Umbilical cord (tissue), 2 donors: ENCODE measurements at places on chromosomes 5 and 9. TPM values are rescaled to one million over a fixed set of nuclear protein-coding genes. Genes with fewer than 3 reads are reported as not detected.

The ANKRD55 gene
- 0.96 TPM for total RNA-seq

DNA sequence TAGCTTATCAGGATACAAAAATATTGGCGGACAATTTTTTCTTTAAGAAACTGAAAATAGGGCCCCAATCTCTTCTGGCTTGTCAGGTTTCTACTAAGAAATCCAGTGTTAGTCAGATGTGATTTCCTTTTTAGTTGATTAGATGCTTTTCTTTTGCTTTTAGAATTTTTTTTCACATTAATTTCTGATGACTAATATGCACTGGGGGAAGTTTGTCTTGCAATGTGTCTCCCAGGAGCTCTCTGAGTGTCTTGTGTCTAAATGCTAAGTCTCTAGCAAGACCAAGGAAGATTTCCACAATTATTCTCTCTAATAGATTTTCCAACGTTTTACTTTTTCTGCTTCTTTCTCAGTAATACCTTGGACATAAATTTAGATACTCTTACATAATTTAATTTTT is 559.8 kb upstream of the TYRP1 start:
- no peak for DNase-seq

- peak; percentile 96 for DNase-seq
Measured at GRCh38 chr5:125032286-125032685, 285.8 kb upstream of the ZNF608 start.

GRCh38 chr9:135809166-135809565 is 98.2 kb downstream of the CAMSAP1 start:
- DNase-seq = no peak

The C9 gene
- total RNA-seq = 0.24 TPM

DNA sequence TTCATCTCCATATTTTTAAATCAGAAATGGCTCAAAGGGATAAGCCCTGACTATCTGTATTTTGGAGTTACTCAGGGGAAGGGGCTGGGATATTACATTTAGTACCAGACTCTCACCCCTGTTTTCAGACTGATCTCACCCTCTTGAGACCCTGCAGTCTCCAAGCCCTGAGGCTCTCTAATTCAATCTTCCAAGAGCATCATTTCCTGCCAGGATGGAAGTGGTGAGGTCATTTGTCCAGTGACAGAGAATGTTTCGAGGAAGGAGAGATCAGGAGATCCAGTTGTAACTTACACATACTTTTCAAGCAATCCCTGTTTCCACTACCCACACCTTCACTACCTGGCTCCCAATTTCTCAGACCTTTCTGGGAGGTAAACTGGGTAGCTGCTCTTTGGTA is 295.5 kb upstream of the EFNA5 start:
- no peak for DNase-seq

- DNase-seq = no peak
Measured at GRCh38 chr5:104177651-104178050, 615.1 kb upstream of the NUDT12 start.

- no peak for DNase-seq
Measured at GRCh38 chr5:176447591-176447977, 601 bp upstream of the FAF2 start.

DNA sequence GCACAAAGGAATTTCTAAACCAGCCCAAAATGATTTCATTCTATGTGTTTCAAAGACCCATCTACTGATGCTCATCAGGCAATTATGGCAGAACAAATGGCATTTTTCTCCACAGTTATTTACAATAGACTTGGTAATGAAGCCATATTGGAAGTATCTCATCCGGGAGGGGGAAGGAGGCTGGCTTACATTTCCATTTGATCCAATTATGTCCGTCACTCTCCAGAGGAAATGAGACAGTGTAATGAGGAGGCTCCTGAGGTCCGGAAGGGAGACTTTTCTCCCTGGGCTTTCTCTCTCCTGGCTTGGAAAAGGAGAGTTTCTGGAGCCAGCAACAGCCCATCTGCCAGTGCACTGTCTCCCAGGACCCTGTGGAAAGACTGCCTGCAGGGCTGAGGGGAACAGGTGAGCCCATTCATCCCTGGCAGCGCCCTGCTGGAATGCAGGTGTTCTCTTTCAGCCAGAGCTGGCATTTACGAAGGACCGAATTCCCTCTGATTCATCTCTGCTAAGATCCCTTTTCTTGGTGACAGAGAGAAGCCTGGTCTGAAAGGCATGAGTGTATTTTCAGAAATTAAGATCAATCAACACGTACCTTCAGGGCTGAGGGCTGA is 54.9 kb upstream of the SAP30L start:
- DNase-seq = no peak

DNA sequence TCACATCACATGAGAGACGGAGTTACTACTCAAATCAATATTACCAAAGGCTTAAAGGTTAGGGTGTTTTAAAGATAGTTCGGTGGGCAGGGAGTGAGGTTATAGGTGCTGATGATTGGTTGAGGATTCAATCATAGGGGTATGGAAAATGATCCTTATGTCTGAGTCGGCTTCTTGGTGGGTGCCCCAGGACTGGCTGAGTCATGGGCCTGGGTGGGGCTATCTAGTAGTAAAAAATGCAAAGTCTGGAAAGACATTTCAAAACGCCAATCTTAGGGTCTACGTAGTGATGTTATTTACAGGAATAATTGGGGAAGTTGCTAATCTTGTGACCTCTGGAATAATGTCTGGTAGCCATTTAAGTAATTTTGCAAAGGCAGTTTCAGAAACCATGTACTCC is 15.2 kb upstream of the SPIN1 start:
- DNase-seq = no peak

GRCh38 chr5:112554101-112554977 is 135.3 kb upstream of the EPB41L4A start:
- DNase-seq = no peak

GRCh38 chr9:25990376-25990775 is 312.1 kb upstream of the TUSC1 start:
- DNase-seq = no peak

GRCh38 chr9:1005043-1005667 is 28.7 kb downstream of the DMRT3 start:
- peak; percentile 61 for DNase-seq

GRCh38 chr5:149886692-149887470 is 57.7 kb downstream of the PDE6A start:
- peak; percentile 39 for DNase-seq

DNA sequence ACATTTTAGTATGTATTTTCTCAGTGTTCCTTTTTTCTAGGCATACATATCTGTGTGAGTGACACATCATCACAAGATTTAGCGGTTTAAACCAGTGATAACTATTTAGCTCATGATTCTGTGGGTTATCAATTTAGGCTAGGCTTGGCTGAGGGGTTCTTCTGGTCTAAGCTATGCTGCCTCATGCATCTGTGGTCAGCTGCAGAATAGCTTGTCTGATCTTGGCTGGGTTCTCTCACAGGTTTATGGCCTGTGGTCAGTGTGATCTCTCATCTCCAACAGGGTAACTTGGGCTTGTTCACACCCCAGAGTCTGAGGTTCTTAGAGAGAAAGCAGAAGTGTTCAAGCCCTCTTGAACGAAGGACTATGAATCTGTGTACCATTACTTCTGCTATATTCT is 363.3 kb downstream of the KDM4C start:
- no peak for DNase-seq

GRCh38 chr5:110195288-110195687 is 505.6 kb downstream of the MAN2A1 start:
- no peak for DNase-seq

The ANKRD18A gene
- total RNA-seq = 1.4 TPM

- no peak for DNase-seq
Measured at GRCh38 chr9:92979283-92980056, 32.1 kb downstream of the FGD3 start.

DNA sequence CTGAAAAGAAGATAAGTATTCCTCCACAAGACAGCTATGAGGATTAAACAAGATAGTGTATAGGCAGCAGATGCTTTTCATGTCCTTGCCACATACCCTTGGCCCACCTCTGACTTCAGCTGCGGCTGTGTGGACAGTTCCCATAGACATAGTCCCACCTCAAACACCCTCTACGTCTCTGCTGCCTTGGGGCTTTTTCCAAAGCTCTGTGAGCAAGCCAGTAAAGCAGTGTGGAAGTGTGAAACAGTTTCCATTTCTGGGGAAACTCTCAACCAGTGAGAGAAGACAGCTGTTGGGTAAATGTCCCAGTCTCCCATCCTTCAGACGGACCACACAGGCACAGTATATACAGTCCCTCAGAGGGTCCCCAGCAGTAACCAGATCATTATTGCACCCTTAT is 125.5 kb downstream of the CDK5RAP2 start:
- DNase-seq = no peak

DNA sequence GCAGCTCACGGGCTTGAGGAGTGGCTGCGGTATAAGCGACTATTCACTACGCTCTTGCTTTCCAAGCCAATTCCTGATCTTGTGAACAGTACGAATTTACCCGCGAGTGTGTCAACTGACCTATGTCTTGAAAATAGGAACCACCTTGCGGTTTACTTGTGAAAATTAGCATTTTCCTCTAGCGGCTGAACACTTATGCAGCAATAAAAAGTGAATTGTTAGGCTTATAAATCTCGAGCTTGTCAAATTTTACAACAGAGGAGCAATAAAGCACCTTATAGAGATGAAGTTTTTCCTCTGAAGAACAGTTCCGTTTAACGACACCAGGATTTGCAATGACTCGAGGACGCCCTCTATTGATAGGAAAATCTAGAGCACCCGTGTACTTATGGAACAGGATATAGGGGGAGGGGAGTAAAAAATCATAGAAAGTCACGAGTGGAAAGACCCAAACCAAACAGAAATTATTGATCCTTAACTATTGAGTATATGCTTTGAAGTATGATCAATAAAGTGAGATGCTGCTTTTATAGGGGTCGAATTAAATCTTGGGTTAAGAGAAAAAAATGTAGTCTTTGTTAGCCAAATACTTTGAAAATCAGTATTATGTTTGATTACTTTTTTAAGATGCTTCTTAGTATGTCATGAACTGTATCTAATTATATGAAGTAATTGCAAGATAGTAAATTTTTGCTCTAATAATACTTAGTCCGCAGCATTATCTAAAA is 1.9 kb upstream of the RGMB start:
- peak; percentile 91 for DNase-seq

DNA sequence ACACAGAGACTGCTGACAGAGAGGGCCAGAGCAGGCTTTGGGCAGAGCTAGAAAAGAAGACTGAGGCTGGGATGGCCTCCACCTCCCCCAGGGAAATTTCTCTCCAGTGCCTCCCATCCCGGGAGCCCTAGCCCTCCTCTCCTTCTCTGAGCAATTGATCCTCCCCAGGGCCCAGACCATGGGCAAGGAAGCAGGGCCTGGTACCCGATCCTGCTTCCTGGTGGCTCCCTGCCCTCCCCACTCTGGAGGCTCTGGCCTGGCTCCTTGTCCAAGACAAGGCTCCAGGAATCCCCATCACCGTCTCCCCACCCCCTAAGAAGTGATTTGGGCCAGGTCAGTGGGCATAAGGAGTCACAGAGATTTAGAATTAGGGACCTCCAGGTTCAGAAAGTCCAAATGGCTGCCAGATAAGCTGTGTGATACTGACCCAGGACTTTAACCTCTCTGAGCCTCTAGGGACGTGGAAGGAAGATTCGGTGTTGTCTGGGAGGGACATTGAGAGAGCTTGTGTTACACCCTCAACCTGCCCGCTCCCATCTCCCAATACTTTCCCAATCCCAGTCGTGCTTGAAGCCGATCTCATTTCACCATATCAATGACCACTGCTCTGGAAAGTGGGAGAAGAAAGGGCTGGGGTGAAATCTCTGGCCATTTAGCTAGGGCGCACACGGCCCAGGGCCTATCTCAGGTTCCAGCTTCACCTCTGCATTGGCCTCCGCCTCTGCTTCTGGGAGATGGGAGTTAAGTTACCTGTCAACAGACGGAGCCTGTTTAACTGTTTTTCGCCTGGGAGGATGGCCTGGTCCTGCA is 25.8 kb upstream of the KIF12 start:
- no peak for DNase-seq

GRCh38 chr9:112080831-112081542 is 94.1 kb downstream of the SUSD1 start:
- no peak for DNase-seq

DNA sequence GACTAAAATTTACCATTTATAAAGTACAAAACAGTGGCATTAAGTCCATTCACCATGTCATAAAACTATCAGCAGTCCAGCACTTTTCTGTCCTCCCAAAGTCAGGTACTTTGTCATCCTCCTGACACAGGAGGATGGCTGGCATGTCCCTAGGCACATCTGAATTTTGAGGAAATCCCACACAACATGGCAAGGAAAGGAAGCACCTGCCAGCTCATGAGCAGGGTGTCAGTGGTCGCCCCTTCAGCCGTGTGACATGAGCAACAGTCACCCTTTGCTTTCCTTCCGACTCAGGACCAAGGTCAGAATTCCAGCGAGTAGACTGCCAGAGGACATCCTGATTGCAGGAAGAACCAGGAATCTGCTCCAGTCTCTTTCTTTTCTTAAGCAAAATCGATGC is 77.1 kb downstream of the PPARGC1B start:
- no peak for DNase-seq

GRCh38 chr9:135602789-135603481 is 36.4 kb downstream of the GLT6D1 start:
- DNase-seq = no peak

The GMCL2 gene
- total RNA-seq = 4.1 TPM

GRCh38 chr5:64207978-64208377 is 42.3 kb downstream of the RNF180 start:
- DNase-seq = peak; percentile 59

The DDX41 gene
- 56.3 TPM for total RNA-seq

DNA sequence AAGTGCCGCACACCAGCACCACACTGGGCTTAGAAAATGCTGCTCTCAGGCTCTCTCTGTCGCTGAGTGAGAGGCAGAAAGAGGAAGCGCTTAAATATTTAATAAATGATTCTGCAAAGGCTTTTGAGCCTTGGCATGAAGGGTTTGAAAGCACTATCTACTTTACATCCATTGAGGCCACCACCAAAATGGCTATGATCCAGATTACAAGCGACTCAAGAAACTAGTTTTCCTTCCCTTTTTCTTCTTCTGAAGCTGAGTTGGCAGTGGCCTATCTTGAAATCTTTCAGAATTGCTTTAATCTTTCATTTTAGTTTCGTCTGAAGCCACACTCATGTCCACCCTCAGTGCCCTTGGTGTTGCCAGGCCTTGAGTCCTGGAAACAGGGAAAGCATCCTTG is 59.5 kb downstream of the EBF1 start:
- DNase-seq = no peak

DNA sequence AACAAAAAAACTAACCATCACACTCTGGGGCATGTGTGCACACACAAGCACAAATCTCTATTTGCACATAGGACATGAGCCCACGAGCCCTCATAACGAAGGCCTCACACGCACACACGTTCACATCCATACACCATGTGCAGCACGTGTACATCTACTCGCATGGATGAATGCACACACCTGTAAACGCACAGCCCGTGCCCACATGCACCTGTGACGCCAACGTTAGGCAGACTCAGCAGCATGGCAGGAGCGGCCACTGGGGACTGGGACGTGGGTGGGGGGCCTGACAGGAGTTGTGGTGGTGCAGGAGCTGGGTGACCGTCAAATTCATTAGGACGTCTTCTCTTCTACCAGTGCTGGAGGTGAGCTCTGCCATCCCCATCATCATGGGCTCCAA is 3.2 kb downstream of the SLC34A1 start:
- DNase-seq = no peak
